ENCODE measurements at places on chromosomes 5 and 9.

GRCh38 chr9:105608721-105609598 is 51.0 kb downstream of the FKTN start:
- peak; percentile 67 for DNase-seq

GRCh38 chr5:99815-100214 is 7.8 kb downstream of the PLEKHG4B start:
- no peak for DNase-seq

DNA sequence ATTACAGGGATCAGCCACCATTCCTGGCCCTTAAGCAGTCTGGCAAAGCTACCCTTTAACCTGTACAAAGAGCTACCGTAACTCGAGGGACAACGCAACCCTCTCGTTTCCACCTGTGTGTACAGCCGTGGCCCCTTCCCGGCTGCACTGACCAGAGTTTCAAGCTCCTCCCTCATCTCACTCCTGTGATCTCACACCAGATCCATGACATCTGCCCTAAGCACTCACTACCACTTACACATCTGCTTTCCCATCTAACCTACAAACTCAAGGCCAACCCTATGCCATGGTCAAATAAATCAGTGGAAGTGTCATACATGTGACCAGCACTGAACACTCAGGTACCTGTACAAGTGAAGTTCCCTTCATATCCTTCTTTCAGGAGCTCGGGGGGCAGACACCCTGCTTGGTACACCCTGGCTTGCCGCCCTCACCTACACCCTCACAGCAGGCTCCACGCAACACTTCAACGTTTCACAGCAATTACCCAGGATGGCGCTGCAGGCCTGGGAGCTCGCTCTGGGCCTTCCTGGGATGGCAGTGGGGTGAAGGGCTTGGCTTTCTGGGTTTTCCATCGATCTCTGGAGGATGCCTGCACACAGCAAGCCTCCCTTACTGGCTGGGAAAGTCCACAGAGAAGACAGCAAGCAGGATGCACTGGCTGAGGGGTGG is 61.7 kb downstream of the PRRT1B start:
- DNase-seq = no peak

DNA sequence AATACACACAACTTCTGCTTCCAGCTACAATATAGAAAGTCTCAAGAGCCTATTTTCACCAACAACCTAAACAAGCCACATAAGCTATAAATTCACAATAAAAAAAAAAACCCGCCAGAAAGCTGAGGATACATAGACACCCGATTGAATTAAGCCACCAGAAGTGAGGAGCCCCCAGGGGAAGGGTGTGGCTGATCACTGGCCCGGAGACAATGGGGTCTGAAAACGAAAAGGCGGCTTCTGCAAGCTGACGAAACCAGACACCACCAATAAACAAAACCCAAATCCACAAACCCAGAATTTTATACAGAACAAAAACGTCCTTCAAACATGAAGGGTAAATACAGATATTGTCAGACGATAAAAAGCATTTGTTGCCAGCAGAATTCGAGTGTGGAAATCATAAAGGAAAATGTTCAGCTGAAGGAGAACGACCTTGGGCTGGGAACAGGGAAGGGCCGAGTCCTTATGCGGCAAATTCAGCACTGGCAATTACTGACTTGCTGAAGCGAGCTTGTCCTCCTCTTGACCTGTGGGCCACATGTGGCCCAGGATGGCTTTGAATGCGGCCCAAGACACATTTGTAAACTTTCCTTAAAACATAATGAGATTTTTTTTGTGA is 39.6 kb upstream of the CEP72 start:
- DNase-seq = no peak

DNA sequence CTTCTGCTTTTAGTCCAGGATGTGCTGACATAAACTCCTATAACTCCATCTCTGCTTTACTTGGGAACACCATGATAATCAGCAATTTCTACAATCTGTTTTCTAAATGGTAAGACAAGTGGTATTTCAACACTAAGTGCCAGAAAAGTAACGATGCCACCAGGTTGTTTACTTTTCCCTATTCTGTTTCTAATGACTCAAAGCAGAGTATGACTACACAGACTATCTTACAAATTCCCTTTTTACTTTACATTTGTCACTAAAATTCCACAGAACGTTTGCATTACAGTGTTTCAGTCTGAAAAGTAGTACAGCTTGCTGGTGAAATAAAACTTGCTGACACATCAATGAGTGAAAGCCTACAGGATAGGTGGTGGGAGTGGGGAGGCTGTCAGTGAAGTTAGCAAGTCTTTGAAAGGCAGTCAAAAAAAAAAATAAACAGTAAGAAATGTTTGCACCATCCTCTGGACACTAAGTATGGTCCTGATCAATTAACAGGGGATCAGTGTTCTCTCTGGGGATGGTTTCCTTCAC is 186.5 kb downstream of the LURAP1L start:
- DNase-seq = no peak

- peak; percentile 60 for DNase-seq
These were observed 849 bp upstream of the RGMB start for GRCh38 chr5:98772415-98773213.

- peak; percentile 82 for DNase-seq
These were observed 129.0 kb downstream of the SNX18 start for GRCh38 chr5:54646356-54647101.

DNA sequence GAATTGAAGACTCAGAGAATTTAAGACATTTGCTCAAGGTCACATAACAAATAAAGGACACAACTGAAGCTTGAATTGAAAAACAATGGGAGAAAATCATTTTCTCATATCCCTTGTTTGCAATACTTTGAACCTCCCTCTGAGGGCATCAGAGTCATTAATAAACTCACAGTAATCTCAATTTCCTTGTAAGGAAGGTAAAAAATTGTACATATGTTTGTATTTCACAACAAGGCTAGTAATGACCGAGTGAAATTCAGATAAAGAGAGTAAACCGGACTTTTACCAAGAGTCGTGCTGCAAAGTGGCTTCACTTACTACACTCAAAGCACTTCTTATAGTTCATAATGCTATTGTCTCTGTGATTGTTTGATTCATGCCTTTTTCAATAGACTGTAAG is 665.0 kb downstream of the NR2F1-AS1 start:
- no peak for DNase-seq

DNA sequence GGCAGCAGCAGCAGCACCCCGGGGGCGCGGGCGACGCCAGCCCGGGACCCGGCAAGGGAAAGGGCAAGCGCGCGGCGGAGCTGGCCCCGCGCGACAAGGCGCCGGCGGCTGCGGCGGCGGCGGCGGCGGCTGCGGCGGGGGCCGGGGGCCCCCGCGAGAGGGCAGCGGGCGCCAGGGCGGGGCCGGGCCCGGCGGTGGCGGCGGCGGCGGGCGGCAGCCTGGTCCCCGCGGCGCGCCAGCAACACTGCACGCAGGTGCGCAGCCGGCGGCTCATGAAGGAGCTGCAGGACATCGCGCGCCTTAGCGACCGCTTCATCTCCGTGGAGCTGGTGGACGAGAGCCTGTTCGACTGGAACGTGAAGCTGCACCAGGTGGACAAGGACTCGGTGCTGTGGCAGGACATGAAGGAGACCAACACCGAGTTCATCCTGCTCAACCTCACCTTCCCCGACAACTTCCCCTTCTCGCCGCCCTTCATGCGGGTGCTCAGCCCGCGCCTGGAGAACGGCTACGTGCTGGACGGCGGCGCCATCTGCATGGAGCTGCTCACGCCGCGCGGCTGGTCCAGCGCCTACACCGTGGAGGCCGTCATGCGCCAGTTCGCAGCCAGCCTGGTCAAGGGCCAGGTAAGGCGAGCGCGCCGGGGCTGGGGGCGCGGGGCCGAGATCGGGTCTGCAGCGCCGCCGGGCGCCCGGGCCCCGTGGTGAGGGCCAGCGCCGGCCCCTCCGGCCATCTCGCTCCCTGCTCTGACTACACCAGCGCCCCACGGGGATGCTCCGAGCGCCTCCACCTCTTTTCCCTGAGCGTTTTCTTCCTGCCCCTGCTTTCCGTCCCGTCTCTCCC is at the start of gene UBE2QL1:
Gene UBE2QL1 (plus strand): TSS at position 238 of the 843 bp plus-strand sequence. CDS start 35 bp downstream, at position 273.
- peak; percentile 1 for DNase-seq
